ENCODE measurements at places on chromosomes 12 and 14. TPM values are rescaled to one million over a fixed set of nuclear protein-coding genes. Genes with fewer than 3 reads are reported as not detected.

- no peak for DNase-seq
Measured at GRCh38 chr12:53561590-53561953, 54.3 kb upstream of the NPFF start.

The SIX6 gene
- total RNA-seq, result not detected

- no peak for DNase-seq
Measured at GRCh38 chr14:30482276-30482675, 76.7 kb upstream of the G2E3 start.

GRCh38 chr14:50954811-50955372 is 10.6 kb upstream of the PYGL start:
- DNase-seq, result peak; percentile 21

DNA sequence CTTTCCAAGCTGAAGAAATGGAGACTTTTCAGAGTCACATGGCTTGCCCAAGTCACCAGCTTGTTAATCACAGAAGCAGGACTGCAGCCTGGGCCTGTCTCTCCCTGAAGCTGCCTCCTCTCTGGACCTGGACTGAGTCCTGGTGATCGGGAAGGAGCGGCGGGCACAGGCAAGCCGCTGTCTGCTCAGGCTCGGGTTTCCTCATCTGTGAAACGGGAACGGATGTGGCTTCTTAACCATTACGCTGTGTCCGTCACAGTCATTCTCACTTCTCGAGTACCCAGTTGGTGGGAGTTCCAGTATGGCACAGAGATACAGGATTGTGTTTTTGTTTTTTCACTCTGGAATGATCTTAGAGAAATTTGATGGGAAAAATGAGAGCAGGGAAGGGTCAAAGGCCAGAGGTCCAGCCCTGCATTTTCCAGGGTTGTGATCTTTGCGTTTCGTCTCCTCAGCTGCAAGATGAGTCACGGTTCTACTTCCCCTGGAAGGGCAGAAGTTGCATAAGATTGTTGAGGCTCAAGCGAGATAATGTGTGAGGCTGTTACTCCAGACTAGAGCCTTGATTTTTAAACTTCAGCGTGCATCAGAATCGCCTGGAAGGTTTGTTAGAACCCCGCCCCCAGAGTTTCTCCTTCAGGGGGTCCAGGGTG is 7.6 kb upstream of the LRTM2 start:
- no peak for DNase-seq
